ENCODE measurements at places on chromosomes 16 and 17.

DNA sequence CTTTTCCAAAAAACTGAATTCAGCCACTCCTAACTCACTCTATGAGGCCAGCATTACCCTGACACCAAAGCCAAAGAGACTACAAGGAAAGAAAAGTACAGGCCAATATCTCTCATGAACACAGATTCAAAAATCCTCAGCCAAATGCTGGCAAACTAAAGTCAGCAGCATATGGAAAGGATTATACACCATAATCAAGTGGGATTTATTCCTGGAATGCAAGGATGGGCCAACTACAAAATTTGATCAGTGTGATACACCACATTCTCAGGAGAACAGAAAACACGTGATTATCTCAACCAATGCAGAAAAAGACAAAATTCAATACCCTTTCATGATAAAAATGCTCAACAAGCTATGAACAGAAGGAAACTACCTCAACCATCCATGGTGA, 7.7 kb upstream of the AATK start:
- no peak for DNase-seq

- DNase-seq = peak; percentile 82
Measured at GRCh38 chr16:57185446-57185944, 344 bp downstream of the PSME3IP1 start.

GRCh38 chr17:70138291-70138865, 31.0 kb upstream of the KCNJ2 start:
- DNase-seq = no peak

- DNase-seq = no peak
Measured at GRCh38 chr16:82421851-82422250, 204.9 kb upstream of the CDH13 start.

- DNase-seq = no peak
Measured at GRCh38 chr16:6692874-6693273, 639.8 kb upstream of the RBFOX1 start.

- no peak for DNase-seq
Measured at GRCh38 chr16:28846933-28847273, 755 bp upstream of the TUFM start.

- no peak for DNase-seq
Measured at GRCh38 chr16:46788891-46789474, 40.8 kb upstream of the MYLK3 start.

DNA sequence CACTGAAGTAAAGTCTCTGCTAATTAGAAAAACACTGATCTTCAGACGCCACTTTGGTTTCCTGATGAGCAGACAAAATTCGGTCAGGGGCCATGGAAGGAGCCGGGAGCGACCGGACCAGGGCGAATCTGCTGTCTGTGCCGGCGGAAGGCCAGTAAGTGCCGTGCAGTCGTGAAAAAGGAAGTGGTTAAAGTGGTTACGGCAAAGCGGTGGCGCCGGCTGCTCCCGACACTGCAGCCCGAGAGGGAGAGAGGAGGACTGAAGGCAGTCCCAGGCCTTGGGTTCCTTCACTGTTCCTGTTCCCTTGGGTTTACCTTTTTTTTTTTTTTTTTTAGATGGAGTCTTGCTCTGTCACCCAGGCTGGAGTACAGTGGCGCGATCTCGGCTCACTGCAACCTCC, 17.3 kb upstream of the HEXD start:
- no peak for DNase-seq

- DNase-seq = peak; percentile 65
Measured at GRCh38 chr16:22192261-22193062, 13.6 kb upstream of the EEF2K start.

- DNase-seq = no peak
Measured at GRCh38 chr17:2071455-2072281, 16.8 kb downstream of the HIC1 start.

Measured in nucleus accumbens (tissue), 56 donors.